Bronchial epithelial cell (primary cell): ENCODE measurements at places on chromosomes 4 and X. TPM values are rescaled to one million over a fixed set of nuclear protein-coding genes. Genes with fewer than 3 reads are reported as not detected.

DNA sequence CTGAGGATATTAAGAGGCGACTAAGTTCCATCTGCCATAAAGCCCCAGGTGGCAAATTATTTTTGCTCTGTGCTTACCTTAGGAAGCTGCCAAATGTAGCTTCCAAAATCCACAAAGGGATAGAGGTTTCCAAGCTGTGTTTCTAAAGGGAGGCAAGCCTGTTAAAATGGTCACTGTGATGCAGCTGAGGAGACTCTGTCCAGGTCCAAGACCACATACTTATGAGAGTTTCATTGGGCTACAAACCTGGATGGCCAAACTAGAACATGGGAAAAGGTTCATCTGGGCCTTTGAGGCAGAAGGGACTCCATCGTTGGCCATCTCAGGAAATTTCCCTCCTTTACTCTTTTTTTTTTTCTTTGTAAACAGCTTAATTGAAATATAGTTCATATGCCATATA, 306.9 kb upstream of the FGF13 start:
- DNase-seq, result no peak

DNA sequence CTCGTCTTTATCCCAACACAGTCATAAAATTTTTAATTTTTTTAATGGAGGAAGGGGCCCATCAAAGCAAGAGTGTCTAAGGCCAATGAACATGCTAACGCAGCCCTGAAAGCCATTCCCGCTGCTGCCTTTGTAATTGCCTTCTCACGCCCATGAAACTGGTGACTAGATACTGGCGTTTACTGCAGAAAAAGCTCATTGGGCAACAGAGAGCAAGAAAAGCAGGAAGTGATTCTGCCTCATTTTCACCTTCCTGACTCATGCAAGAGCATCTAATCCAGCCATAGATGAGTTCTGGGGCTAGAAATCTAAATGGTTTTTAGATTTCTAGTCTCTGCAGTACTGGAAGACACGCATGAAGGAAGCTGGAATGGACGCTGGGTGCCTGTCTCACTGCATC, 72.5 kb downstream of the ANXA3 start:
- peak; percentile 46 for DNase-seq

DNA sequence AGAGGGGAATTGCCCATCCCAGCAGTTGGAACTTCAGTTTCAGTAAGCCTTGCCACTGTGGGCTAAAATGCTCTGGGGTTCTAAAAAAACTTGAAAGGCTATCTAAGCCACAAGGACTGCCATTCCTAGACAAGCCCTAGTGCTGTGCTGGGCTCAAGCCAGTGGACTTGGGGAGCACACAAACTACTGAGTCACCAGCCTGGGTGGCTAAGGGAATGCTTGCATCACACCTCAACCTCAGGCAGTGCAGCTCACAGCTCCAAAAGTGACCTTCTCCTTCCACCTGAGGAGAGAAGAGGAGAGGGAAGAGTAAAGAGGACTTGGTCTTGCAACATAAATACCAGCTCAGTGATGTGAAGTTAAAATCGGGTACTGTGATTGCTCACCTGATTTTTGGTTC, 116.7 kb upstream of the GLRA2 start:
- DNase-seq, result peak; percentile 62

Gene DACH2
- 0.26 TPM in 2 replicates for total RNA-seq

Gene MAGIX
- 3.7 and 4.6 TPM in 2 replicates for total RNA-seq

Gene CAPN6
- total RNA-seq, result not detected in 2 replicates
